ENCODE measurements at places on chromosomes 11 and 22.

- DNase-seq = no peak
Observed at GRCh38 chr11:12762696-12763324, 88.6 kb downstream of the TEAD1 start.

GRCh38 chr22:47622541-47622940 is 860.1 kb downstream of the TBC1D22A start:
- DNase-seq = no peak

- DNase-seq = no peak
Observed at GRCh38 chr11:30230714-30231113, at the start of gene FSHB. Gene FSHB (plus strand): TSS chr11:30231014. CDS start chr11:30231903, 889 bp downstream.

GRCh38 chr22:23365524-23365923 is 185.2 kb downstream of the BCR start:
- DNase-seq = no peak

- peak; percentile 91 for DNase-seq
Observed at GRCh38 chr11:69131644-69132300, 24.0 kb upstream of the SMIM38 start.

DNA sequence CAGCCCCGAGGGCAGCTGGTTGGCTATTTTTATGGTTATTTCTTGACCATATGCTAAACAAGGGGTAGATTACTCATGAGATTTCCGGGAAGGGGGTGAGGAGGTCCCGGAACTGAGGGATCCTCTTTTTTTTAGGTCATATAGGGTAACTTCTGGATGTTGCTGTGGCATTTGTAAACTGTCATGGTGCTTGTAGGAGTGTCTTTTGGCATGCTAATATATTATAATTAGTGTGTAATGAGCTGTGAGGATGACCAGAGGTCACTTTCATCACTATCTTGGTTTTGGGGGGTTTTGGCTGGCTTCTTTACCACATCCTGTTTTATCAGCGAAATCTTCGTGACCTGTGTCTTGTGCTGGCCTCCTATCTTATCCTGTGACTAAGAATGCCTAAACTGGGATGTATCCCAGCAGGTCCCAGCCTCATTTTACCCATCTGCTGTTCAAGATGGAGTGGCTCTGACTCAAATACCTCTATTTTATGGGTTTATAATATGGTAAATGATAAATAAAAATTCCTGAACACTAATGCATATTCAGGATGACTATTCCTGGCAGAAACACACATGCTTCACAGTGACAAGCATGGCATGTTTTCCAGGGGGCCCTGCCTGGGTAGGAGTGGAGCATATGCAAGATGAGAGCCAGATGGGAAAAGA is 11.2 kb downstream of the KREMEN1 start:
- DNase-seq = no peak

DNA sequence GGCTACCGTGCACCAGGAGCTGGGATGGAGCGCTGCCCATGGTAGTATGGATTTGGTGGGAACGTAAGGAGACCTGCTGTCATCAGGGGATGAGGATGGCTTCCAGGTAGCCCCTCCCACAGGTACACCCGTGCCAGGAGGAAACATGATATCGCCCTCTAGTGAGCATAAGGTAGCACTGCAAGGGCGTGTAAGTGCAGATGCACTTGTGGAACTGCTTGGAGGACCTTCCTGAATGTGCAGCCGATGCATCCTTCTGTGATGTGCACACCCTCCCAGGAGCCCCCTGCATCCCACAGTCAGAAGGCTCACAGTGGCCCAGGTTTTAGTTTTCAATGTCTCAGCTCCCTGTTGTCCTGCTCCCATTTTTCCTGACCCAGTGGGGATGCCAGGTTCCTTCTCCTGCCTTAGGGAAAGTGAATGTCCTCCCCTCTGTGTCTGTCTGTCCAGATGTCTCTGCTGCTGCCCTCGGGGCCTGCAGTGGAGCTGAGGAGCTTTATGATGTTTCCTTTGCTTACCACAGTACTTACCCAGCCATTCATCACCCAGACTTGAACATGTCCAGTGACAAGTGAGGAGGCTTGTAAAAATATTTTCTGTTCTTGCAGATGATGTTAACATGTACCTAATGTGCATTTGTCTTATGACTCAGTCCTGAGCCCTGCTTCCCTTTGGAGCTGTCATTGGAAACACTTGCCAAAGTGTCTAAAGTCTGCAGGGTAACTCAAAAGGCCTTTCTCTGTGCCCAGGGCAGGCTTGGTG is 49.2 kb downstream of the DBX1 start:
- DNase-seq = peak; percentile 39

DNA sequence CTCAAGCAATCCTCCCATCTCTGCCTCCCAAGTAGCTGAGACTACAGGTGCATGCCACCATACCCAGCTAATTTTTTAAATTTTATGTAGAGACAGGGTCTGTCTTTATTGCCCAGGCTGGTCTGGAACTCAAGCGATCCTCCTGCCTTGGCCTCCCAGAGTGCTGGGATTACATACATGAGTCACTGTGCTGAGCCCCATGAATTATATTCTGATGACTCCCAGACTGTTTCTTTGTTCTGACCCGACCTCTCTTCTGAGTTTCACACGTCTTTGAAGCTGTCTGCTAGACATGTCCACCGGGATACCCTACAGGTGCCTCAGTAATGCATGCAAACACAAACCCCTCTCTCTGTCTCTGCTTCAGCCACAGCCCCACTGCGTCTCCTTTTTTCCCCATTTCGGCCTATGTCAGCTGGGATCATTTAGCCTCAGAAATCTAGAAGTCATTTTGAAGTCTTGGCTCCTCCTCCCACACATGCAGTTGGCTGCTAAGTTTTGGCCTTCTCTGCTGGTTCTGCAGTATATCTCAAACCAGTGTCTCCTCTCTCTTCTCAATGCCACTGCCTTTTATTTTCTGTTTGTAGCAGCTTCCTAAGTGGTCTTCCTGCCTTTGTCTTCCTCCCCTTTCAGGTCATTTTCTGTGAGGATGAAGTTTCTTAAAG is 4.8 kb downstream of the VPS26B start:
- DNase-seq = no peak

DNA sequence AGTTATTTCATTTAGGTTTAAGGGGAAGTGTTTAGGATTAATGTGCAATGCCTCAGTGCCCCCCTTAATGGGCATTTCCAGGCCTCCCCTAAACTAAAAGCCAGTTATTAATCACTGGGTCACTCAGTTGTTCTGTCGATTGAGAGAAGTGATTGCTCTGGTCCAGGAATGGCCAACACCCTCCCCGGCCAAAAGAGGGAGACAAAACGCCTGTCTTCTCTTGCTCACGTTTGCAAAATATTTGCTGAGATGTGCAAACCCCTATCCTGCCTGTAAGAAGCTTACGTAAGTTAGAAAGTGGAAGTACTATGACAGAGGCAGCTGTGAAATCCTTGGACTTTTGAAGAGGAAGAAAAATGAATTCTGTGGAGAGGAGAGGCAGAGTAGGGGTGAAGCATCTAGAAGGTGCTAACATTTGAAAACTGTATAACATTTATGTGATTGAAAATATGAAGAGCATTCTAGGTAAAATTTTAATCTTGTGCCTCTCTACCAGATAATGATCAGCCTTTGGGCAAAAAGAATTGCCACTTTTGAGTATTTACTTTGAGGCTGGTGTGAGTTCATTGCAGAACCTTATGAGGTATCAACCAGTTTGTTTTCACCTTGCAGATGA is 37.7 kb downstream of the NTM start:
- DNase-seq = peak; percentile 21

DNA sequence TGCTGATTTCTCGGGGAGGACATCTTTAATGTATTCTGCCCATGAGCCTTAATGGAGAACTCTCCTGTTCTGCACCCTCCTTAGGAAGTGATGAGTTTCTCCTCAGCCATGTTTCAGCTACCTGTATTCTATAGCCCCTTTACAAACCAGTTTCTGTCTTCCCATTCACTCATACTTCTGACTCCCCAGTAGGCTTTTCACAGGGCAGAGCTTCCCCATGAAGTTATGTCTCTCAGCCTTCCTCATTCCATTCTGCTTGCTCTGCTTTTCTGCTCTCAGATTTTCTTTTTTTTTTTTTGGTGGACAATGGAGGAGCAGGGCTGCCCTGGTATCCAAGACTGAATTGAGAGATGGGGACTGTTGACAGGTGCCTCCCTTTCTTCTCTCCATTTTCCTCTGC is 4.3 kb upstream of the OR52R1 start:
- DNase-seq = no peak

GRCh38 chr11:63369165-63369970 is at the start of gene SLC22A9:
Gene SLC22A9 (plus strand): TSS chr11:63369785. CDS start chr11:63370057, 272 bp downstream.
- no peak for DNase-seq

GRCh38 chr22:21587803-21588611 is 20.5 kb downstream of the UBE2L3 start:
- no peak for DNase-seq

- DNase-seq = no peak
Observed at GRCh38 chr22:19424186-19424500, 7.4 kb downstream of the HIRA start.

Data from renal pelvis (tissue), 12 donors.